Epithelial cell of proximal tubule (primary cell): ENCODE measurements at places on chromosomes 16 and 17. TPM values are rescaled to one million over a fixed set of nuclear protein-coding genes. Genes with fewer than 3 reads are reported as not detected.

BRIP1 gene
- 12.6 and 20.8 TPM in 2 replicates for total RNA-seq

DPEP2 gene
- not detected in 2 replicates for total RNA-seq

NLGN2 gene
- total RNA-seq, result 2.5 and 10.3 TPM in 2 replicates

CD300LF gene
- total RNA-seq, result not detected in 2 replicates

NPIPB13 gene
- total RNA-seq, result 0.98 and 4.0 TPM in 2 replicates

HOXB1 gene
- not detected in 2 replicates for total RNA-seq

KRT14 gene
- not detected in 2 replicates for total RNA-seq

NEUROD2 gene
- not detected in 2 replicates for total RNA-seq

TTYH2 gene
- total RNA-seq, result 0.29 and 1.2 TPM in 2 replicates

CCDC144A gene
- total RNA-seq, result 0.22 and 0.58 TPM in 2 replicates

PRSS21 gene
- 0.87 and 4.6 TPM in 2 replicates for total RNA-seq

DNA sequence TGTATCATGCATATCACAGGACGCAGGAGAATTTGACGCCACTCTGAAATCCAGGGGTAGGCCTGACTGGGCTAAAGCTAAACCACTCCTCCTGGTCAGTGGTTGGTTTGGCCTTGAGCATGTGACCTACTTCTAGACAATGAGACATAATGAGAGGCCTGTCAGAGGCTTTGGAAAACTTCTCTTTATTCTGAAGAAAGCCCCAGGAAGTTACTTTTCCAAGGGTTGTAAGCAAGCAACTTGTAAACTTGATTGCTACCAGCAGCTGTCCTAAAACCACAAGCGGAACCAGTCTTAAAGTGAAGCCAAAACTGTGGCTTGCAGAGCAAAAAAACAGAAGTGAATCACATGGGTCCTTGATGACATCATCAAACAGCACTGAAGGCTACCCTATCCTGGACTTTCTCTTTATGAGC is 138.2 kb upstream of the COX10 start:
- no peak for DNase-seq

DNA sequence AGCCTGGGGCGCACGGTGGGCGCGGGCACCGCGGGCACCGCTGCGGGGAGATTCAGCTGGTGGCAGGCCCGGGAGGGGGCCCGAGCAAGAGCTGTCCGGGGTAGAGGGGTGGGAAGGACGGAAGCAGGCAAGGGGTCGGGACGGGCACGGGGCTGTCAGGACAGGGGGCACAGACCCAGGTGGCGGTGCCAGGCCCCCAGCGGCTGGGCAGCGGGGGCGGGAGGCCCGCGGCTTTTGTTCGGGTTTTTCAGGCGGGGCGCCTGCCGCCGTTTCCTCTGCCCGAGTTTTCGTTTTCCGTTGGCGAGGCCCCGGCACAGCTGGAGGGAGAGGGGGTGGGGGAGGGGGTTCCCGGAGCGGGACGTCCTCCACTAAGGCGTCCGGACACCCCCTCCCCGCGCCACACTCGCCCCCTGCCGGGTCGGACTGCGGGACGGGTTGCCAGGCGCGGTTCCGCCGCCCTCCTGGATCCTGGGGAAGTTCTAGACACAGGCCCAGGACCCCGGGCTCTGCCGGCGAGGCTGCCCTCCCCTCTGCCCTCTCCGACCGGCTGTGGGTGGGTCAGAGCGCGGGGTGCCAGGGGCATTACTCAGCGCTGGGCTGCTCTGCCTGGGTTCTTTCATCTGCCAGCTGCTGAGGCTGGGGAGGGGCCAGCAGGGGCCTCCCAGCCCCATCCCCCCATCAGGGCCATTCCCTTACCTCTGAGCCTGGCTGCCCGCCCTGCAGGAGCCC is 543 bp downstream of the ARHGAP23 start:
- no peak for DNase-seq

GRCh38 chr17:28675980-28676379 is 14.0 kb downstream of the SUPT6H start:
- no peak for DNase-seq

DNA sequence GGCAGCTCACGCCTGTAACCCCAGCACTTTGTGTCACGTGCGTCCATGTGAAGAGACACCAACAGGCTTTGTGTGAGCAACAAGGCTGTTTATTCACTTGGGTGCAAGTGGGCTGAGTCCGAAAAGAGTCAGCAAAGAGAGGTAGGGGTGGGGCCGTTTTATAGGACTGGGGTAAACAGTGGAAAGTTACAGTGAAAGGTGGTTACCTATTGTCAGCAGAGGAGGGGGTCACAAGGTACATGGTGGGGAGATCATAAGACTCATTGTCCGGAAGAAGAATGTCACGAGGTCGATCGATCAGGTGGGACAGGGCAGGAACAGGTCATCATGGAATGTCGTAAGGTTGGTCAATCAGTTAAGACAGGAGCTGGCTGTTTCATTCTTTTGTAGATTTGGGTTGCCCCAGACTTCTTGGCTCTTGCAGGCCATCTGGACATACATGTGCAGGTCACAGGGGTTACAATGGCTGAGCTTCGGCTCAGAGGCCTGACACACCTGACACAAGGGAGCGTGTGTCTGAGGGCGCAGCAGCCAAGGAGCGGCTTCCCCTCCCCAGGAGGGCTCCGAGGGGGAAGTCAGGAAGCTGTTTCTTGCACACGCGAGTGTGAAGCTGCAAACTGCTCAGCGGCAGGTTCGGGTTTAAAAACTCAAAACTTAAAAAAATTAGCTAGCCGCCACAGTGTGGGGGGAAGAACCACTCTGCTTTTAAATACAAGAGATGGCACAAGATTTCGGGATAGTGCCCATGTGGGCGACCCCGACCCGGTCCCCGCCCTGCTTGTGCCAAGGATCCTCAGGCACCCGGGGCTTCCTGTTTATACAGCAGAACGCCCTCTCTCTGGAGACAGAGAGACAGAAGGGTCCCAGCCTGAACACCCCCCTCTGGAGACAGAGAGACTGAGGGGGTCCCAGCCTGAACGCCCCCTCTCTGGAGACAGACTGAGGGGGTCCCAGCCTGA is 12.4 kb upstream of the TEX19 start:
- DNase-seq, result no peak

GRCh38 chr16:15487336-15488284 is 53.2 kb downstream of the BMERB1 start:
- no peak for DNase-seq

DNA sequence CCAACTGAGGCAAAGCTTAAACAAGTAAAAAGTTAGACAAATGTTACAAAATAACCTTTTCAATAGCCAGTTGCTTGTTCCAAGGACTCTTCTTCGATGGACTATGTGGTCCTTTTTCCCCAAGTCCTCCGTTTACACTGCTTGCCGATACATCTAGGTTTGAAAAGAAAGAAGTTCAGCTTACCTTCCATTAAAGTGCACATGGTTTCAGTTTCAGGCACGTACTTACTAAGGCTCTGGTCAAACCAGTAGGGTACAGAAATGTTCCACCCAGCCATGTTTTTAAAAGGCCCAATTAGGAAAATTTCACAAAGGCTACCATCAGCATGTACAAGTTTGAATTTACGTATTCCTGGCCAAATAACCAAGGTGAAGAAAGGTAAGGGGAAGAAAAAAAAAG is 2.1 kb downstream of the SRSF2 start:
- no peak for DNase-seq

DNA sequence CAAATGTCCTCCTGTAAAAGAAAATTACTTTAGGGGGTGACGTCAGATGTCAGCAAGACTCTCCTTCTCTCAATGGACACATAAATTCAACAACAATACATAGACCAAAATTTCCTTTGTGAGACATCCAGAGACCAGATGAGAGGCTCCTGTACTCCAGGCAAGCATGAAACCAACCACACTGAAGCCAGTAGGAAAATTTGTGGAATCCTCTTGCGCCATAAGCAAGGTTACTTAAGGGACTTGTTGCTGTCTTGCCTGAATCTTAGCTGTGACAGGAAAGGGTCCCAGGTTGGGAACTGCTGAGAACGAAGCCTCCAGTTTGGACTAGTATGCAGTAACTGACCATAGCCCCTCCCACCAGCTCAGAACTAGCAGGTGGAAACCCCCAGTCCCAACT is 56.0 kb downstream of the CEP112 start:
- DNase-seq, result no peak

DNA sequence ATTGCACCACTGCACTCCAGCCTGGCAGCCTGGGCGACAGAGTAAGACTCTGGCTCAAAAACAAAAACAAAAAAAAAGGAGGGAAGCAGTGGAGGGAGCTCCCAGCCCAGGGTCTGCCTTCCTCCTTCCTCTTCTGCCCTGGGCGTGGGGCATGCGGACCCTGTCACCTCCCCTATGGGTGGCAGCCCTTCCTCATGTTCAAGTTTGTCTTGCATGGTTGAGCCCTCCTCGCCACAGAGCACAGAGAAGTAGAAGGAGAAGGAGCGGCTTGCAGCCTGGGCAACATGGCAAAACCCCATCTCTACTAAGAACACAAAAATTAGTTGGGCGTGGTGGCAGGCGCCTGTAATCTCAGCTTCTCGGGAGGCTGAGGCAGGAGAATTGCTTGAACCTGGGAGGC is 21.4 kb upstream of the TIMP2 start:
- no peak for DNase-seq

GRCh38 chr17:19673623-19674022 is 25.1 kb downstream of the ALDH3A2 start:
- no peak for DNase-seq

DNA sequence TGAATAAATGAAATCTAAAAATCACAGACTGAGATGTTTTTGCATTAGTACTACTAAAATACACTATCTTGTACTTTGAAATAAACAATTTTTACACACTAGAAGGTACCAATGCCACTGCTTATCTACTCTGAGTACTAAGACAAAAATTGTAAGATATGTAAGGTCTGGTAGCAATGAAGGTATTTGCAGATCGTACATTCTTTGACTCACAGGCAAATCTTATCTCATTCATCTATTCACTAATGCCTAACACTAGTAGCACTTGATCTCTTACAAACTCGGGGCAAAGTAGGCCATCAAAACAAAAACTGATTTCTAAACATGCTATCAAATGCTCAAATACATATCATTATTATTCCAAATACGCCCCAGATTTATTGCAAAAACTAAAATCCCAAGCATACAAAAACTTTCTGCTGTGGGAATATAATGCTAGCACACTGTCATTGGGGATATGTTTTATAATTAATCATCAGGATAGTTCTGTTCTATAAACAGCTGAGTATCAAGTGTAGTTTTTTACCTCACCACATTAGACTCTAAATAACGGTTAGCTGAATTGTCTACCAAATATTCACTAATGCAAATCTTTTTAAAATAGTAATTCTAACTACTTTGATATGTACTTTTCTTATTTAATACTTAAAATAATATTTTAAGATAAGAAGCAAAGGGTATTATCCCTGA is 68.0 kb downstream of the MED13 start:
- no peak for DNase-seq

- no peak for DNase-seq
Measured at GRCh38 chr16:29009050-29009837, 24.4 kb downstream of the LAT start.

- no peak for DNase-seq
Measured at GRCh38 chr17:73820686-73821448, 176.6 kb upstream of the SDK2 start.

GRCh38 chr16:22652463-22652845 is 141.8 kb downstream of the NPIPB5 start:
- no peak for DNase-seq

DNA sequence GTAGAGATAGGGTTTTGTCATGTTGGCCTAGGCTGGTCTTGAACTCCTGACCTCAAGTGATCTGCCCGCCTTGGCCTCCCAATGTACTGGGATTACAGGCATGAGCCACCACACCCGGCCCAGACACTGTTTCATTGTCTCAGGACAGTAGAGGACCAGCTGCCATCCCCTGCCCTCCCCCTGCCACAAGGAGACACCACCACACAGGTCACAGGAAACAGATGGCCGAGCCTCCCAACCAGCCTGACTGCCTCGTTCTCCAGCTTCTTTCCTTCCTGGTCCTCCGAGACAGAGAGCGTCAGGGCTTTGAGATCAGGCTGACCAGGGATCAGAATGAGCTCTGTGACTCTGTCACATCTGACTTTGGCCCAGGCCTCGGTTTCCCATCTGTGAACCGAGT is 20.8 kb upstream of the RNPS1 start:
- no peak for DNase-seq

DNA sequence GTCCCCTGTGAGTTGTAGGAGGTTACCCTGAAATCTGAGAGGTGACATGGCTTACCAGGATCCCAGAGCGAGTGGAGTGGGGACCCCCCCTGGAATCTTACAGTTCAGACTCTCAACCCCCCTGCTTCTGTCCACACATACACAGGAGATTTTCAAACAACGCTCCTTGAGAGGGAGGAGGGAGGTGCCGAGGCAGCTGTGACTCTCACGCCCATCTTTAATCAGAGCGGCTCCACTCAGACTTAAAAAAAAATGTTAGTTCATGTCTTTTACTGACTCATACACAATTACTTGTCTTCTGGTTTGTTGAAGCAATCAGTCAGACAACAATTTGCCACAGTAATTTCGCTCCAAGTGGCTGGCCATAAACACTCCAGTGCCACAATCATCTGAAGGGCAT is 15.4 kb upstream of the TMEM220 start:
- no peak for DNase-seq

DNA sequence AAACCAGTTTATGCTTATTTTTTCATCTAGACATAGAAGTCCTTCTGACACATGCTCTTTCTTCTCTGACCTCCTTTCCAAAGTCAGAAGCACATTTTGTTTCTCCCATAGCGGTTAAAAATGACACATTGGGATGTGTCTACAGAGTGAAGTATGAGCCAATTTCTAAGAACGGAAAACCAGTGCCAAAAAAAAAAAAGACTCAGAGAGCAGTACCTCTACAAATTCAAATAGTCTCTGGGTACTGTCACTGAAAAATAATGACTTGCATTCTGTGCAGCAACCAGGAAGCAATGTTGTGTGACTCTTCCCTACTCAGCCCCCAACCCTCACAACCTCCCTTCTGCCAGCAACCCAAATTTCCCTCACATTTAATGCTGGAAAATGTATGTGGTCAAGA is 145.5 kb upstream of the PMFBP1 start:
- DNase-seq, result no peak

DNA sequence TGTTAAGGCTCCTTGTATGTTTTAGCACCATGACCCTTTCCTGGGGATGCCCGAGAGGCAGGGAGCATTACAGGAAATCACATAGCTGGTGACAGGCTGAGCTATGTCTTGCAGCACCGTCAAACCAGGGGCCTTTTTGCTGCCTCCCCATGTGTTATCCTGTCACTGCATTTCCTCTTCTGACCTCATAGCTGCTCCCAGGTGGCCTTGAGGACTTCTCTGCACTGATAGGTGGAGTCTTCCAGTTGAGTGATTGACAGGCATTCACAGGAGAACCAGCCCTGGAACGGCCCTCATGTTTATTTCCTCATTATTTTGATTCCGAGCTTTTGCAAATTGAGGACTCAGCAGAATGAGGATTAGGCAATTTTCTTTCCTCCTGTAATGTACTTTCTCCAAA is 349.6 kb downstream of the HAPSTR1 start:
- DNase-seq, result no peak

DNA sequence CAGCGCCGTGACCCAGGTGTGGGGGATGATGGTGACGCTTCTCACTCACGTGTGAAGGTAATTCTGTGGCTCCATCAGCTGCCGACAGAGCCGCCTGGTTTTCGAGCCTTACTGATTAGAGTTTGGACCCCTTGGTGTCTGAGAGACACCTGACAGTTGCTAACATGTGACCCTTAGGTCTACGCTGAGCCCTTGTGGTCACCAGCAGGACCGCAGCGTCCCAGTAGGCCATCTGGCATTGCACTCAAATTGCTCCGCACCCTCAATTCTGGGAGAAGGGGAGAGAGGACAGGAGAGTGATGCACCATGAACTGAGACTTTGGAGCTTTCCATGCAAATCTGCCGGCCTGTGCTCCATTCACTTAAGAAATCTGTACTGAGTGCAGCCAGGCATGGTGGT is 2.5 kb downstream of the FLYWCH1 start:
- no peak for DNase-seq
